ENCODE measurements at places on chromosomes 13 and 19. TPM values are rescaled to one million over a fixed set of nuclear protein-coding genes. Genes with fewer than 3 reads are reported as not detected.

CEACAM21 gene
- not detected for total RNA-seq

SLC25A41 gene
- not detected for total RNA-seq

HOMER3 gene
- total RNA-seq, result 12.0 TPM

ENOX1 gene
- total RNA-seq, result 6.4 TPM

IL12RB1 gene
- total RNA-seq, result not detected

RFPL4A gene
- not detected for total RNA-seq

KIR3DL2 gene
- not detected for total RNA-seq

- no peak overlapping the region for H3K4me3 ChIP-seq
- no peak overlapping the region for H3K27ac ChIP-seq
- no peaks in the 10 kb centered on the region for H3K27me3 ChIP-seq
- H3K4me1 ChIP-seq, result no peaks in the 10 kb centered on the region
Measured at GRCh38 chr13:85503797-85504196, 295.4 kb downstream of the SLITRK6 start.

DNA sequence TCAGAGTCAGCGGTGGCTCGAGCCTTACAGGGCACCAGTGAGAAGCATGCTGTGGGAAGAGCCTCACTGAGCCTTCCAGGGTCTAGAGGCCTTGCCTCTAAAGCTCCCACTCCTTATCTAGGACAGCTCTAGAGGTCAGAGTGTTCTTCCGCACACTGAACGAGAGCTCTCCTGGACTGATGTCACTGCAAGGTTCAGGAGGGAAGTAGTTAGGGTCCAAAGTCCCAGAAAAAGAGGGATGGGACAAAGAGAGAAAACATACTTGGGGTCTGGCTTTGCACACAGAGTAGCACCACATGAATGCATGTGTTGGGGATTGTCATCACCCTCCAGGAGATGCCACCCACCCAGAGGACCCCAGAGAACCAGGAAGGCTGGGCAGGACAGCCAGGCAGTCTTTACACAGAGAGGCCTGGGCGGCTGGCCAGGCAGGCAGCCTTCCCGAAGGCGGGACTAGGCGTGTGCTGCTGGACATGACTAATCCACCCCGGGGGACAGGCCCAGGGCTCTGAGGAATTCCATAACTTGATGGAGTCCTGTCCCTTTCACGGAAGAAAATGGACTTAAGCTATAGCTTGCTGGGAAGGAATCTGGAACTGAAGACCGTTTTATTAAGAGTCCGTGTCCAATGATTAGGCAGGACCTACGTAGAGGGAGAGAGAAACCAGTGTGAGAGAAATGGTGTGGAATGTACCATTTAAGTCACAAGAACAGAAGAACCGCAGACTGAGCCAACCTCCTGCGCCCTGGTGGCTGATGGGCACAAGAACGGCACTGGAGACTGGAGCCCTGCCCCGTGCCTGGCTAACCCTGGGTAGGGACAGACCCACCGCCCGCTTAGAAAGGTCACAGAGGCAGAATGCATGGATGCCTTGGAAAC is 16.6 kb upstream of the EPHX3 start:
- H3K27ac ChIP-seq, result peak overlapping the region; percentile 84
- H3K36me3 ChIP-seq, result peaks cover 14% of the 10 kb centered on the region
- peak; percentile 74 for DNase-seq
- H3K27me3 ChIP-seq, result no peaks in the 10 kb centered on the region
- no peak overlapping the region for H3K4me3 ChIP-seq

DNA sequence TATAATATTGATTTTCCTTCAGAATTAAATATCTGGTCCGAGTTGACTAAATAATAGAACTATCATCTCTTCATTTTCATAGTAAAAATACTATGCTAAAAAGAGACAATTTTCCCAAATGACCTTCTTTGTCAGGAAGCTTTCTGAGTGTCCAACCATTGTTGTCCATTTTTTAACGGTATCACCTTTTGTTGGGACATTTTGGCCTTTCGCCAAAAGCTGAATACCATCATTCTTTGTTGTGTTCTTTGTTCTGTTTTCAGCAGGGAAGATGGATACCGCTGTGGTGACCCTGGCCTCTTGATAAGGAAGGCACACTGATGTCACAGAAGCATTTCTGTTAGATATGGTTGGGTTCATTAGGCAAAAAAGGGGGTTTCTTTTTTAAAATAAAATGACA is 654.4 kb upstream of the GPC6 start:
- no peak overlapping the region for H3K27ac ChIP-seq
- no peak overlapping the region for H3K4me3 ChIP-seq
- H3K27me3 ChIP-seq, result no peaks in the 10 kb centered on the region
- no peak for DNase-seq
- H3K36me3 ChIP-seq, result no peaks in the 10 kb centered on the region

GRCh38 chr19:38650911-38651584 is 3.6 kb downstream of the ACTN4 start:
- no peaks in the 10 kb centered on the region for H3K36me3 ChIP-seq
- H3K27me3 ChIP-seq, result no peaks in the 10 kb centered on the region
- DNase-seq, result no peak
- H3K4me1 ChIP-seq, result peaks cover 68% of the 10 kb centered on the region
- peak overlapping the region; percentile 98 for H3K4me3 ChIP-seq
- H3K27ac ChIP-seq, result peak overlapping the region; percentile 99

DNA sequence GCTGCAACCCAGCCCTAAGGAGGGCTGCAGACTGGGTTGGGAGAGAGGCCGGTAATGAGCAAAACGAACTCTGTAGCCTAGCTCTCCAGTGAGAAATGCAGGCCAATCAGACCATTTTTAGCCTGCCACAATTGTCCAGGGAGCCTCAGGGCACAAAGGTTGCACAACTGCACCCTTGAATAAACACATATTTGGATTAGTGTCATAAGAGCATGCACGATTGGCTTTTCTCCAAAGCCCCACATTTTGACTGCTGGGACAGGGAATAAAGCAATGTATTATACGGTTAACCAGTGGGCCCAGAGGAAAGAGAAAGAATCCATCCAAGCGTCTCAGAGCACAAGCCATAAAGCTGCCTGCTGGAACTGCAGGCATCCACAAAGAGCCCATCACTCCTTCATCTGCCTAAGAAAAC is 729.4 kb upstream of the SGCG start:
- H3K27me3 ChIP-seq, result no peaks in the 10 kb centered on the region
- no peak overlapping the region for H3K27ac ChIP-seq
- peaks cover 5% of the 10 kb centered on the region for H3K4me1 ChIP-seq
- DNase-seq, result no peak

DNA sequence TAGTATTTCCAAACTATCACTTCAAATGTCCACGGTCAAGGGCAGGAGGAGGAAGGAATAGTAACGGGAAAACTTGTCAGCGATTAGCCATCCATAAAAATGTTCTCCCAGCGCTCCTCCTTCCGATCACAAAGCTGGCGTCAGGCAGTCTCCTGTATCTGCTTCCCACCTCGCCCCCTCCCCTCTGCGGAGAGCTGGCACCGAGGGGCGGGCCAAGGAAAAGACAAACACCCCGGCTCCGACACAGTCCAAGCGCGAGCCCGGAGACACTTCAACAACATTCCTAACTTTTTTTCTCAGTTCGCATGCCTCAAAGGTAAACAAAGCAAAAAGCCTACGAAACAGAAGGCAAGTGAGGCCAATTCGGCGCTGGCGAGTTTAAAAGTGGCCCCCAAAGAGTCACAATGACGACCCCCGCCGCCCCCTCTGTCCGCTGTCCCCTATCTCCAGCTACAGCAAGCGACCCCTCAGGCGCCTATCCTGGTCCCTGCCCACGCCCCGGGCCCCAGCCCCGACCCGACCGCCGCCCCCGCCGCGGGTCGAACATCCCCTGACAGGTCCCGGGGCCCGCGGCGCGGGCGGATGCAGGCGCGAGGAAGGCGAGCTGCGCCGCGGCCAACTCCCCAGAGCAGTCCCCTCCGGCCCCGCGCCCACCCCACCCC is 736 bp downstream of the SMAD9 start:
- H3K4me1 ChIP-seq, result peaks cover 7% of the 10 kb centered on the region
- peaks cover 5% of the 10 kb centered on the region for H3K27me3 ChIP-seq
- peak overlapping the region; percentile 80 for H3K27ac ChIP-seq
- peak overlapping the region; percentile 60 for H3K4me3 ChIP-seq

DNA sequence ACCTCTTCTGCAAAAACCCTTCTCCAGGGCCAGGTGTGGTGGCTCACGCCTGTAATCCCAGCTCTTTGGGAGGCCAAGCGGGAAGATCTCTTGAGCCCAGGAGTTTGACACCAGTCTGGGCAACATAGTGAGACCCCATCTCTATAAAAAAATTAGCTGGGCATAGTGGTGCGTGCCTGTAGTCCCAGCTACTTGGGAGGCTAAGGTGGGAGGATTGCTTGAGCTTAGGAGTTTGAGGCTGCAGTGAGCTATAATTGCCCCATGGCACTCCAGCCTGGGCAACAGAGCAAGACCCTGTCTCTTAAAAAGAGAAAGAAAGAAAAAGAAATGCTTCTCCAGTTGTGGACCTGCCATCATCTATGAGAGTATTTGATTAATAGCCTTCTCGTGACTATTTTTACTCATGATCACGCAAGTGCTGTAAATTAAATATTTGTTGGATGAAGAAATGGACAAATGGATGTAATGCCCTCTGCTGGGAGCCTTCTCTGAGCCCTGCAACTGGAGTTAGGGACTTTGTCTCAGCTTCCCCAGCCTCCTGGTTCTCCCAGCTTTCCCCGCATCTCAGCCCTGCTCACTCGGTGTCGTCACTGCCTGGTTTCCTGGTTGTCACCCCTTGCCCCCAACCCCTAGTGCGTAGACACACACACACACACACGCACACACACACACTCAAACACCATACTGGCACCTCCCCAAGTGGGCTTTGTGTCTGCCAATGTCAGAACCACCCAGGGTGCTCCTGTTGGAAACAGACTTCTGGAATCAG is 12.2 kb downstream of the WIZ start:
- H3K4me1 ChIP-seq, result peaks cover 5% of the 10 kb centered on the region
- H3K27ac ChIP-seq, result no peak overlapping the region
- H3K4me3 ChIP-seq, result no peak overlapping the region
- no peaks in the 10 kb centered on the region for H3K36me3 ChIP-seq
- DNase-seq, result no peak
- no peaks in the 10 kb centered on the region for H3K27me3 ChIP-seq

GRCh38 chr13:36131222-36131930 is at the start of gene DCLK1:
DCLK1 (minus strand) TSS chr13:36131382.
- peak; percentile 21 for DNase-seq
- H3K4me1 ChIP-seq, result no peaks in the 10 kb centered on the region
- peak within 1 kb of the TSS; percentile 54 for H3K27ac ChIP-seq
- H3K36me3 ChIP-seq, result no peaks in the 10 kb centered on the region
- peak within 1 kb of the TSS; percentile 48 for H3K4me3 ChIP-seq
- H3K27me3 ChIP-seq, result peaks cover 37% of the 10 kb centered on the region

GRCh38 chr19:14582894-14583340 is at the start of gene CLEC17A:
CLEC17A (plus strand) TSS chr19:14583084; CDS start chr19:14583161, 77 bp downstream.
- no peaks in the 10 kb centered on the region for H3K27me3 ChIP-seq
- no peak for DNase-seq
- no peak within 1 kb of the TSS for H3K27ac ChIP-seq
- H3K4me3 ChIP-seq, result no peak within 1 kb of the TSS
- no peaks in the 10 kb centered on the region for H3K4me1 ChIP-seq
- H3K36me3 ChIP-seq, result no peaks in the 10 kb centered on the region

- H3K27ac ChIP-seq, result no peak overlapping the region
- H3K4me3 ChIP-seq, result no peak overlapping the region
- no peaks in the 10 kb centered on the region for H3K36me3 ChIP-seq
- no peaks in the 10 kb centered on the region for H3K4me1 ChIP-seq
- H3K27me3 ChIP-seq, result no peaks in the 10 kb centered on the region
- DNase-seq, result no peak
Measured at GRCh38 chr13:72677431-72677830, 50.0 kb downstream of the MZT1 start.

DNA sequence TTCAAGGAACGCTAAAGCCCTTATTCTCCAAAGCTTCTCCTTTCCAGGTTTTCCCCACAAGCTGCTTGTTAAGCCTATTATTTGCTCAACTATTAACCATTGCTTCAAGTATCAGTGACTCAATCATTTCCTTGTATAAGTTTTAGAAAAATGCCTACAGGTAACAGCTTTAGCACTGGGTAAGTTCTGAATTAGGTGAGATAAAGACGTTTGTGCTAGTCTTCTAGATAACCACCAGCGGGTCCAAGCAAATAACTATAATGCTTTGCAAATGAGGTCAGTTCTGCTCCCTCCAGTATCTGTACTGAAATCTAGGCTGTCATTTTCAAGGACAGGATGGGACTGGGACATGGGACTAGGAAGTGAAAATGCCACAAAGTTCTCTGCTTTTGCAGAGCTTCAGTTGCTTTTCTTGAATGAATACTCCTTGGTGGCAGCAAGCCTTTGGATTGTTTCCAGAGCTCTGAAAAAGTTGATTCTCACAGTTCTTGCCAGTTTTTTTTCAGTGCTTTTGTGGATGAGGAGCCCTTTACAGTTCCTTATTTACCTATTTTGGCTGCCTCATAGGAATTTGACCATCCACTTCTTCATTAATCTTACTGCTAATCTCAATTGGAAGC is 1487.7 kb downstream of the EFNB2 start:
- H3K27ac ChIP-seq, result no peak overlapping the region
- H3K27me3 ChIP-seq, result no peaks in the 10 kb centered on the region
- no peak overlapping the region for H3K4me3 ChIP-seq
- H3K36me3 ChIP-seq, result no peaks in the 10 kb centered on the region
- H3K4me1 ChIP-seq, result no peaks in the 10 kb centered on the region
- DNase-seq, result no peak

DNA sequence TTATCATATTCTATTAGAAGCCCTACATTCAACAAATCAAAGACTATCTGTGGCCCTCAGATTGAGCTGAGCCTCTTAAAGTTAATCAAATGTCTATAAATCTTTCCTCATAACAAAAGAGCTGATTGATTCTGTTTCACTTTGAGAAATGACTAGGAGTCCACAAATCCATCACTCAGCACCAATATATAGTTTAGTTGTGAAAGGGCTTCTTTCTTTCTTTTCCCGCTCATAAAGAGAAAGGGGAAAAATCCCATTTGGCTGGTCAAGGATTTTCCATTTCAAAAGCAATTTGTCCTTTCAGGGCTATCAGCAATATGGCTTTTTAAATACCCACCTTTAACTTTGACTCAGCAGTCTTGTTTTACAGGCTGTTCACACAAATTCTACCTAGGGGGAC is 408.5 kb upstream of the PCDH20 start:
- no peaks in the 10 kb centered on the region for H3K4me1 ChIP-seq
- no peak overlapping the region for H3K27ac ChIP-seq
- H3K4me3 ChIP-seq, result no peak overlapping the region
- no peaks in the 10 kb centered on the region for H3K27me3 ChIP-seq

DNA sequence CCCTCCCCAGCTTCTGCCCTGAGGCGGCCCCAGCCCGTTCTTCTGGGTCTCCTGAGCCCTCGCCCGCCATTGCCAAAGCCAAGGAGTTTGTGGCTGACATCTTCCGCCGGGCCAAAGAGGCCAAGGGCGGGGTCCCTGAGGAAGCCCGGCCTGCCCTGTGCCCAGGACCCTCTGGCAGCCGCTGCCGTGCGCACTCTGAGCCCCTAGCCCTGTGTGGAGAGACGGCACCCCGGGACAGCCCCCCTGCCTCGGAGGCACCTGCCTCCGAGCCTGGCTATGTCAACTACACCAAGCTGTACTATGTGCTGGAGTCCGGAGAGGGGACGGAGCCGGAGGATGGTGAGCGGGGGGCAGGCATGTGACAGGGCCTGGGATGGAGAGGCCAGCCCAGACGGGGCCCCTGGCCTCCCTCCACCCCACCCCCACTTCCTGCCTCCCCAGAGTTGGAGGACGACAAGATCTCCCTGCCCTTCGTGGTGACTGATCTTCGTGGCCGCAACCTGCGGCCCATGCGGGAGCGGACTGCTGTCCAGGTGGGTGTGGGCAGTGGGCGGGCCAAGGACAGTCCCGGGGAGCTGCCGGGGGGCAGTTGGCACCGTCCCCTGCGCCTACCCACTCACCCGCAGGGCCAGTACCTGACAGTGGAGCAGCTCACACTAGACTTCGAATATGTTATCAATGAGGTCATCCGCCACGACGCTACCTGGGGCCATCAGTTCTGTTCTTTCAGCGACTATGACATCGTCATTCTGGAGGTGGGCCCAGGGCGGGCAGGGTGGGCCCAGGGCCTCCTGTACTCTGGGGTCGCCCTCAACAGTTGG is 7.0 kb downstream of the DCAF15 start:
- no peak for DNase-seq
- no peaks in the 10 kb centered on the region for H3K36me3 ChIP-seq
- no peak overlapping the region for H3K4me3 ChIP-seq
- H3K27me3 ChIP-seq, result no peaks in the 10 kb centered on the region
- no peak overlapping the region for H3K27ac ChIP-seq

Measured in transverse colon (tissue), 4 donors.